ENCODE measurements at places on chromosomes 12 and 14.

- DNase-seq, result no peak
Measured at GRCh38 chr12:93100610-93101009, 171.5 kb upstream of the EEA1 start.

DNA sequence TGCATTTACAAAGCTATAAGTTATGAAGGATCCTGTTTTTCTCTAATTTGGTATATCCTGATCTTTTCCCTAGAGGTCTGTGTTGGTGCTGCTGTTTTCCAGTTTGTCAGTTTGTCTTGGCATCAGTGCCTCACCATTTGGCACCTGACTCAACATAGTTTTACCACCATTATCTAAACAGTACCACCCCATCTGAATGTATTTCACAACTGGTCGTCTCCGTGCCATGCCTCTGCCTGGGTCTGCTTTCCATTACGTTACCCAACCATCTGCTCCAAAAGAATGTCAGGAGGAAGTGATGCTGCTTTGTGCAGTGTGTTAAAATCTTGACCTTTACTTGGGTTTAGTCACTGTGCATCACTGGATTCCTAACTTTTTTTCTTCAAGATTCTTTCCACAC lies 129.3 kb upstream of the RASSF8 start:
- no peak for DNase-seq

DNA sequence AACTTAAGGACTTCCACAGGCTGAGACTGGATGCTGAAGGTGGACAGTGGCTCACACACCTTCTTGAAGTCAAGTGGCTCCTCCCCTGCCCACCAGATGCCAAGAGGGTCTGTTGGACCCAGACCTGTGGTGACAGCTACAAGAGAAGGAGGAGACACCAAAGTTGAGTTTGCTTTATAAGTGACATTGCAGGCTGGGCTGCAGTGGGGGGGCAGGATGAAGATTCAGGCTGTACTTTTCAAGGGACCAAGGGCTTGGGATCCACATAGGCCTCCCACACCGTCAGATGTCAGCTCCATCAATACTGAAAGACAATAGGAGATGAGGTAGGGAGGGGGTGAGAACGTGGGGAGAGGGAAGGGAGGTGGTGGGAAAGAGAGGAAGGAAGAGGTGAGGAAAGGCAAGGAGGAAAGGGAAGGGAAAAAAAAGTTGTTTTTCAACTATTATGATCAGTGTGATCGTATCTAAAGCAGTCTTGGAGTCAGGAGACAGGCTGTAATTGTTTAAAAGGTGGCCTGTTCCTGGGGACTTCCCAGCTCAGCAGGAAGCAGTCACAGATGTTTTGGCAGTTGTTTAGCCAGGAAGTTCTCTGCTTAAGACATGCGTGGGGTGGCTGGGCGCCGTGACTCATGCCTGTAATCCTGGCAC lies 84.1 kb upstream of the RESF1 start:
- DNase-seq, result no peak

DNA sequence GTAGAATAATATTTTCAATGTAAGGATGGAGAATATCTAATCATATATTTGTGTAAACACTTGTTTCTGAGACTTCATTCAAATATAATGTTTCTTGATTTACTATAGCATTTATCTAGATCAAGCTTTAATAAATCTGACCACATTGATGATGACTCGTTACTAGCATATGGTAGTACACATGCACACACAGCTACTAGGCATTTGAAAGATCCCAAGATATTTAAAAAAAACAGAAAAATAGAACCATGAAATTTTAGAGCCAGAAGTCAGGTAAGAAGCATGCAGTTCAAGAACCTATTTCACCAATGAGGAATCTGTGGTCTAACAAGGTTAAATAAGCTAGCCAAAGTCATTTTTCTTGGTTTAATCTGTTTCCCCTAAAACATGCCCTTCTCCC lies 32.0 kb downstream of the DCP1B start:
- no peak for DNase-seq

GRCh38 chr12:57632073-57632957 lies 686 bp downstream of the B4GALNT1 start:
- DNase-seq, result no peak

DNA sequence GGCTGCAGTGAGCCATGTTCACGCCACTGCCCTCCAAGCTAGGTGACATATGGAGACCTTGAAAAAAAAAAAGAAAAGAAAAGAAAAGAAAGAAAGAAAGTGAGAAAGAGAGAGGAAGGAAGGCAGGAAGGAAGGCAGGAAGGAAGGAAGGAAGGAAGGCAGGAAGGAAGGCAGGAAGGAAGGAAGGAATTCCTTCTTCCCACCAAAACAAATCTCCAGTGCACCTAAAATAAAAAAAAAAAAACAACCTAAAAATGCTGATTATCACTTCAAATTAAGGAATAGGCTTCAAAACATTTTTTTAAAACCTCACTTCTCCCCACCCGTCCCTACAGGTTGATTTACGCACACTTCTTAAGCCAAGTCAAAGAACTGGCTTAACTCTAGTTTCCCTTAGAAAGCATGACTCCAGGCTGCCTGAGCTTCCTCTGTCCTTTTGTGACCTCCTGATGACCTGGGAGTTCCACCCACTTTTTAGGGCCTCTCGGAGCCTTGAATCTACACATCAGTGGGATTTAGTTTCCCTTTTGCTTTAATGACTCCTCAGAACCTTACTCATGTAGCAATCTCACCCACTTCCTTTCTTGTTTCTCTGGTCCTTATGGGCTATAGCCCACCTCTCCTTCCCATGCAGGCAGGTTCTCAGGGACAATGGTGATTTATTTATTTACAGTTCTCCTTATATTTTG lies 18.6 kb downstream of the DUSP6 start:
- no peak for DNase-seq

- DNase-seq, result no peak
Measured at GRCh38 chr14:95409477-95410272, 90.0 kb upstream of the CLMN start.

GRCh38 chr14:22685467-22685866 lies 41.3 kb upstream of the OR6J1 start:
- no peak for DNase-seq

All from left forelimb (tissue), 1 donor.